Endothelial cell (in vitro differentiated cells): ENCODE measurements at places on chromosomes 4 and X.

GRCh38 chr4:140133576-140133975, 20.4 kb downstream of the MAML3 start:
- DNase-seq = no peak

DNA sequence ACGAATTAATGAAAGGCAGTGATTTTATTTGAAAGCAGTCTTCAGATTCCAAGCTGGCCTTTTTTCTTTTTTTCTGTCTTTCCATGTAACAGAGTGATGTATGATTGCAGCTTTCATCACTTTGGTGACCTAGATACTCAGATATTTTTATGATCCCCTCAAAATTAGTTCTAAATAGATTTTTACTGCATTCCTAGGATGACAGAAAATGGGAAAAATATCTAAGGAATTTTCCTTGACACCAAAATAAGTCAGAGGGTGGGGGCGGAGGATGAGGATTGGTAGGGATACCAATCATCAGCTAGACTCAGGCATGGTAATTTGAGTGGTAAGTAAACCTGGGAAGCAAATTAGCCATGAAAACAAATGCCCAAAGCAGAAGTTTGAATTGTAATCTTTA, 11.9 kb upstream of the HMGB2 start:
- no peak for DNase-seq

DNA sequence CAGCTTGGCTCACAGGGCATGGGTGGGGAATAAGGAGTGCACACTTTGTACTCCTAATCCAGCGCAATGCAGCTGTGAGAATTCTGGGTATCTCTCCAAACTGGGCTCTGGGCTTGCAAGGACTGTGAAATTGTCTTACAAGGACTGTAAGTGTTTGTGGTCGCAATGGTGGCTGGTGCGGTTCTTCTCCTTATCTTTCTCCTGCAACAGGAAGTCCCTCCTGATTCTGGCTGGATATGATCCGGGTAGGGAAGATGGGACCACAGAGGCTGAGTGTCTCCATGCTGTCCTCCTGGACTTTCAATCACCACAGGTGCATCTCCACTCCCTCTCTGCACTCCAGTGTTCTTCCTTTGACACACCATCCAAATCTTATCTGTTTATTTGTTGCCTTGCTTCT, 55.7 kb upstream of the GYPE start:
- no peak for DNase-seq

GRCh38 chr4:89000844-89001360, 56.1 kb downstream of the FAM13A start:
- DNase-seq = no peak

- DNase-seq = no peak
Observed at GRCh38 chr4:70306076-70306475, 28.7 kb upstream of the CABS1 start.

- no peak for DNase-seq
Observed at GRCh38 chr4:86530183-86530582, 63.9 kb upstream of the PTPN13 start.

- no peak for DNase-seq
Observed at GRCh38 chr4:121510341-121510874, 129.6 kb upstream of the QRFPR start.

GRCh38 chr4:79209822-79210635, 115.8 kb downstream of the NAA11 start:
- peak; percentile 32 for DNase-seq
